ENCODE measurements at places on chromosomes 2 and 18.

GRCh38 chr18:1914489-1914888 is 656.8 kb downstream of the METTL4 start:
- no peak for DNase-seq

- no peak for DNase-seq
Measured at GRCh38 chr2:62343636-62344337, 147.9 kb downstream of the B3GNT2 start.

DNA sequence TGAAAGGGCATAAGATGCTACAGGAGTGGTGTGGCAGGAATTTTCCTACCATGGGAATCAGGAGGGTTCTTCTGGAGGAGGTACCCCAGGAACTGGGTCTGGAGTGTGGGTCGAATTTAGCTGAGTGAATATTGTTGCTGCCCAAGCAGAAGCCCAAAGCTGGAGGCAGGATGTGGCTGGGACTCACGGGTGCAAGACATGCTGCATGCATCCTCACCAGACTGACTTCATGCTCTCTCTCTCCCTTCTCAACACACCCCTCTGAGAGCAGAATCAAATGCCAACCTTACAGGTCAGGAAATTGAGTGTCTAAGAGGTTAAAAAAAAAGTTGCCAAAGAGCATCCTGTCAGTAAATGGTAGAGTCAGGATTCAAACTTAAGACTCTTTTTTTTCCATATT is 78.8 kb upstream of the TTC39C start:
- no peak for DNase-seq

- no peak for DNase-seq
Measured at GRCh38 chr2:86543335-86543734, 19.9 kb downstream of the CHMP3 start.

DNA sequence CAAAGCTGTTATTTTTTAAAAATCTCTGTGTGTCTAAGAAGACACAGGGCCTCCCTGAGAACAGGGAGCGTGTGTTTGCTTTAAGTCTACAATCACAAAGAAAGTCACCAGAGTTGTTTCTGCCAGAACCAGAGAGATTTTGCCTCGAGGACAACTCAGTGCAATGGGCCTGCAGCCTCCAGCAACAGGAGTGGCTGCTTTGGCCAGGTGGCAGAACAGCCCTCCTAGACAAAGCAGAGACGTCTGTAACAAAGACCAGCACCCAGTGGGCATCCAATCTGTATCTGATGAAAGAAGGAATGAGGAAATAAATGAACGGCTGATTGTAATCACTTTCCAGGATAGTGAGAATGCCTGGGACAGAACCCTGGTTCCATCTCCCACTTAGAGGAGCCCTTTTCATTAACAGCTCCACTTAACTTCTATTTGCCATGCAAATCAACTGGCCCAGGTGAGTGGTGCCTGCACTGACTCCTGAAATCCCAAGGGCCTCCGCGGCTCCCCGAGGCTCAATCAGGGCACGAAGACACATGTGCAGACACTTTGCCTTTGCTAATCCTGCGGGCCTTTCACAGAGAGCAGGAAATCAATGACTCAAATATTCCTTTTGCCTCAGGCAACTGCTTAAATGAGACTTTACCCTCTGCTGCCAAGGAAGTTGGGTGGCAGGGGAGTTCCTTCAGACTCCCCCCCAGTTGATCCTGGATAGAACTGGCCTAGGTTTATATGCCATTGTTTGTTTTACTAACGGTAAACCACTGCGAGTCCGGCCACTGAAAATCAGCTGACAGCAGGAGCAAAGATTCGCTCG is 146.5 kb downstream of the CABLES1 start:
- no peak for DNase-seq

GRCh38 chr18:56353663-56354260 is 284.6 kb downstream of the TXNL1 start:
- DNase-seq: no peak

DNA sequence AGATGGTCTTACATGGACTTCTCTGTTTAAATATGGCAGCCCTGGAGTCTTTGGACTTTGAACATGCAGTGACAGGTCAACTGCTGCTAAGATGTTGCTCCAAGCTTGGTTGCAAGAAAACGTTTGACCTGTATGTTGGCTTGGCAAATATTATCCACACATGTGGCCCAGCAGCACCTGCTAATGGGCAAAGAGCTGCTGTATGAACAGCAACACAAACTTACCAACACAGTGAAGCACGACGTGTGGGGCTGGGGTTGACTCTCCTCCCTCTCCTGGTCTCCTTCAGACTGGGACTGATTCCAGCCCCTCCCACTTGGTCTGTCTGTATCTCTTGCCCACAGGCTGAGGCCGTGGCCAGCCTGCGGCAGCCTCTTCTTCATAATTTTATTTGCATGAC is 3.8 kb downstream of the KCNE4 start:
- no peak for DNase-seq

DNA sequence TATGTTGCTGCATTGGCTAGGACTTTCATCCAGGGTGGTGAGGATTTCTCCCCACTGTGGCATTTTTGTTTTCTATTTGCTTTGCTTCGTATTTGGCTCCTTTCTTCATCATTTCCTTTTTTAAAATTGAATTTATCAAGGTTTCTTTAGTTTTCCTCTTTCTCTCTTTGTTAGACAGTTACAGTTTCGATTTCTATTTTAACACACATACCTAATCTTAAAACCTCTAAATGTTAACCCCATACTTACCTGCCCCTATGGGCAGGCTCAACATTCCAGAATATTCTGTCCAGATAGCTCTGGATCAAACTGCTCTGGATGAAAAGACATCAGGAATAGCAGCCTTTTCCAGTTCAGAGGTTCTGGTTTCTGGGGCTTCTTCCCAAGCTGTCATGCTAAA is 49.2 kb downstream of the DIPK1C start:
- DNase-seq: no peak

DNA sequence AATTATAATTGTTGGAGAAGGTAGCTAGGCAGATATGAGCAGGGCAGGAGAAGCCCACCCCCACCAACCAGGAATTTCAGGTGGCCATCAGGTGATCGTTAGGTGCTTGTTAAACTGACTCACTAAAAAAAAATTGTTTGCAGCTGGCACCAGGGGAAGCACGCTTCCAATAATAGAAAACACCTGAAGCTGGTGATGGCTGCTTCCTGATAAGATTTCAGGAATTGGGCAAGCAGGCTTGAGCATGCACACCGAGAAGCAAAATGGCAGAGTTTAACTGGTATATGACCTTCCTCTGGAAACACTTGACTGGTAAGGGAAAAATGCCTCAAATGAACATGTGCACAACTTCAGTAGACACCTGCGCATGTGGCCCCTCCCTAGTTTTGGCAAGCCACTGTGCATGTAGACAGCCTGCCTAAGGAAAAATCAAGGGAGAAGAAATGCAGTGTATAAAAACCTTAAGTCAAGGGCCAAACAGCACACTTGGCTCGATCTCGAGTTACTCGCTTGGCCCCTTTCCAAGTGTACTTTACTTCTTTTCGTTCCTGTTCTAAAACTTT is 292.8 kb downstream of the CCDC85A start:
- no peak for DNase-seq

GRCh38 chr2:108870069-108870644 is 83.6 kb downstream of the CCDC138 start:
- no peak for DNase-seq

- peak; percentile 70 for DNase-seq
Measured at GRCh38 chr2:28356095-28356911, 36.4 kb upstream of the FOSL2 start.

- DNase-seq: no peak
Measured at GRCh38 chr2:85719609-85720240, 25.6 kb downstream of the GNLY start.

DNA sequence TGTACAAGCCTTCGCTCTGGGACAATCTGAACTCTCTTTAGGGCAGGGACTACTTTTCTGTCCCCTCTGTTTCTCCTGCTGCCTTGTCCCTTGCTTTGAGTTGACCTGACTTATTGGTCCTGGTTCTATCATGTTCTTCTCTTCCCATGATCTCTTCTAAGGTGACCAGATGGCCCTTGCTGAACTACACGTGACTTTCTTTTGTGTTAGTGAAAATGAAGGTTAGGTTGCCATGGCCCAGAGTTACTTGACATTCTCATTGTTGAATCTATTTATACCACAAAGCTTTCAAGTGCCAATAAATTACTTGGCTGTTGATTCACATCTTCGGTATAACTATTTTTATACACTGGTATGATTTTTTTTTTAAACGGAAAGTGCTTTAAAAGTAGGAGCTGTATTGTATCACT is 24.4 kb downstream of the MRPL33 start:
- DNase-seq: no peak

- DNase-seq: no peak
Measured at GRCh38 chr18:77039196-77040130, 93.1 kb downstream of the MBP start.

DNA sequence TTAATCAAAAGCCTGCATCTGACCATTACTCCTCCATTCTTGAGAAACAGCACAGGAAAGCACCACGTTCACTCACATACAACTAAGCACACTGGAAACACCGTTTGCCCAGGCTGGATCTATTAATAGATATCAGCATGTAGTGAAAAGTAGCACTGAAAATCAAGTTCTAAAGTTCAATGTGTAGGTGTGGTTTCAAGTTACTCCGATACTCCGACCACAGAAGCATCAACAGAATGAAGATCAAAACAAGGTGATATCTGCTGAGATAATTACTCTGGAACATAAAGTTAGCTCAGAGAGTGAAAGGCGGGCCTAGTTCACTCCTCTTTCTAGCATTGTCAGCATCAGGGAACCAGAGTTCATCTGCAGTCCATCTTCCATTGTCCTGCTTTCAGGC is 1367.4 kb upstream of the ACVR2A start:
- no peak for DNase-seq

DNA sequence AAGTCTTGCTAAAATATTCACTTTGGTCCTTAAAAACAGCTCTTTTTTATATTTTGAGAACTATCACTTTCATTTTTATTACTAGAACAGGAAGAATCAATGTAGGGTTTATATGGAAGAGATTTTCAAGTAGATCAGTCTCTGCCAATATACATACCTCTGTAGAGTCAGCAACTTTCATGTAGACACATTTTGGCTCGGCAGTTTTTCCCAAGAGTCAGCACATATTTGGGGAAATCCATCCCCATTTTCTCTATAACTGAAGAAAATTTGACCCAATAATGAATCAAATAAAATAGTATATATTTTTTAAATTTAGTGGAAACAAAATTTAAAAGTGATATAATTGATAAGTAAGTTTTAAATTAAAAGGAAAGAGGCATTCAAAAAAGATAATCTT is 329.8 kb upstream of the TFPI start:
- DNase-seq: no peak

- no peak for DNase-seq
Measured at GRCh38 chr2:180456801-180457200, 449.7 kb upstream of the CWC22 start.

GRCh38 chr18:23641937-23642666 is 20.6 kb downstream of the ANKRD29 start:
- DNase-seq: no peak

GRCh38 chr2:234071664-234072063 is 21.2 kb downstream of the SPP2 start:
- no peak for DNase-seq

DNA sequence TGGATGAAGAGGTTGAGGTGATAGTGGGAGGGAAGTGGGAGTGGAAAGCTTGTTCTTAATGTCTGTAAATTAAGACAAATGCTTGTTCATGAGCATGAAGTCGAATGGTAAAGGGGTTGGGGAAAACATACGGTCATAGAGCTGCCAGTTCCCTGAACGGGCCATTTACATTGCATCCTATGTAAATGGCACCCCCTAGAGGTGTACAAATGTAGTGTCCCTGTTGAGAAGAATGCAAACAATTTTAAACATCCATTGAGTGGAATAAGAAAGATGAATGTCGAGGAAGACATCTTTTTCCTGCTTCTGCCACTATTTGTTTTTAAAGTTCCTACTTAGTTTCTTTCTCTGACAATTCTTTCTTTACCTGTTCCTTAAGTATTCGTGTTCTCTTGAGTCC is 155.7 kb downstream of the RDH14 start:
- no peak for DNase-seq

DNA sequence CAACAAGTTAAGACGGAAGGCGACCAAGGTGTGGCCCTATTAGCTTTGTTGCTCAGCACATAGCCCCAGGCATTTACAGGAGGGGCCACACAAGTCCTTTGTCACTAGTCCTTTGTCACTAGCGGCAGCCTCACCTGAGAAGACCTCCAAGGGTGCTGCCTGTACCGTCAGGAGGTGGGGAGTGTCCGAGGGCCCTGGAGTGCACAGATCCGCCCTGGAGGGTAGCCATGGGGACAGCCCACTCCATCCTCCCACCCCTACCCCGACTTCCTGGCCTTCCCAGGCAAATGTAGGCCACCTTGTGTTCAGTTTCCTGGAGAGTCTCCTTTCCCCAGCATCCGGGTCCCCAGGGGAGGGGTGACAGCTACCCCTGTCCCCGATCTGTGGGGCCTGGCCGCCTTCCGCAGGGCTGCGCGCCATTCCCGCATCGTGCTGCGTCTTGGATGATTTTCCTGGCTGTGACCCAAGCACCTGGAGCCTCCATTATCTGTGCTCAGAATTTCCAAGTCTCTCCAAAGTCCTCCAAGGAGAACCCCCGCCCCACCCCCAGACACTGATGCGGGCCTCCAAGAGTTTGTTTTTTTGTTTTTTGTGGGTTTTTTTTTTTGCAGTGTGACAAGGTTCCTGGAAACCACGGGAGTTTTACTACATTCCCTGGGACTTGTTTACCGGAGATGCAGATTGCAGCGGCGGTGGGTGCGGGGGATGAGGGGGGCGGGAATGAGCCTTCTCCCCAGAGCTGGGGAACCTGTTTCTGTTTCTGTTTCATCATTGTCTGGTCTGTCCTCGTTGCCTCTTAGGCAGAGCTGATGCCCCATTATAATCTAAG is 28.6 kb downstream of the TEX44 start:
- no peak for DNase-seq

DNA sequence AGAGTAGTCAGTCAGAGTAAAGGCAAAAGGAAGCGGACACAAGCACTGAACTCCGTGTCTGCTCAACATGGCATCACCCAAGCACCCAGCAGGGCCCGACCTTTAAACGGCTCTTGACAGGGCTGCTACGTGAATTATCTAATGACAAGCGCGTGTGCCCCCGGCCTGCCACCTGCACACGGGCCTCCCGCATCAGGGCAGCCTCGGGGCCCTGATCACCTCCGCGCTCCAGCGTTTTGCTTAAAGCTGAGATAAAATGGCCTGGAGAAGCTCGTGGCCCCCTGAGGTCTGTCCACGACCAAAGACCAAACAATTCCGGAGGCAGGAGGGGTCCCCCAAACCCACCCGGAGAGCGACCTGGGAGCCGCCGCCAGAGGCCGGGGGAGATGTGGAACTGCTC is 376 bp downstream of the NDUFA10 start:
- DNase-seq: no peak

- DNase-seq: no peak
Measured at GRCh38 chr2:96633641-96634040, 4.5 kb downstream of the KANSL3 start.

GRCh38 chr2:214135966-214136365 is 274.9 kb upstream of the VWC2L start:
- DNase-seq: no peak

All from brain pericyte (primary cell).